ENCODE measurements at places on chromosomes 2 and 18. TPM values are rescaled to one million over a fixed set of nuclear protein-coding genes. Genes with fewer than 3 reads are reported as not detected.

GRCh38 chr2:190815226-190815625 is 65.4 kb upstream of the GLS start:
- DNase-seq: no peak

DNA sequence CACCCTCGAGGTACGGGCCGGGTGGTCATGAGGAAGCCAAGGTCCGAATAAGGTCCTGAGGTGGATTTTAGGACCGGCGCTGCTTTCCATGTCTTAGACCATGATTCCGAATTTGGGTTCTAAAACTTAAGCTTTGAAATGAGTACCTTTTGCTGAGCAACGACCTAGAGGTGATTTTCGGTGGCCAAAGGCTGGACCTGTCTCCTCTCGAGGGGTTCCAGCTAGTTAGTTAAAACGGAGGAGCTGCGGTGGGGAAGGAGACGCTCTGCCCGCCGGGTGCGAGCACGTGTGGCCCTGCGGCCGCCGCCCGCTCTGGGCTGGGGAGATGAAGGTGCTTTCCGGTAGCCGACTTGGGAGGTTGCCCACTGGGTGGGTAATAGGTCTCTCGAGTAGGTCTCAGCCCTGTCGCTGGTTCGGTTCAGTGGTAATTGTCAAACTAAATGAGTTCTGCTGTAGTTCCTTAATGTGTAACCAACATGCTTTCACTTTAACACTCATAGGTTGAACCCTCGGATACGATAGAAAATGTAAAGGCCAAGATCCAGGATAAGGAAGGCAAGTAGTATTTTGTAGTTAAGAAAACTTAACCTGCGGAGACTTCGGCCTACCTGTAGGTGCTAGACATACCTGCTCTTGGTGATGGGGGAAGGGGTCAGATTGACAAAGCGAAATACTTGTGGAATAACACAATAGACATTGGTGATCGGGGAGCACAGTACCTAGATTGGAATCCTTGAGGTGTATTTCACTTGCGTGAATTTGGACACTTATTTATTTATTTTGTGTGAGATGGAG is 572 bp downstream of the RPS27A start:
- DNase-seq: peak; percentile 20

GRCh38 chr2:126946318-126947102 is 47.8 kb downstream of the TEX51 start:
- no peak for DNase-seq

- DNase-seq: no peak
Observed at GRCh38 chr2:172597176-172597842, 41.4 kb downstream of the PDK1 start.

DNA sequence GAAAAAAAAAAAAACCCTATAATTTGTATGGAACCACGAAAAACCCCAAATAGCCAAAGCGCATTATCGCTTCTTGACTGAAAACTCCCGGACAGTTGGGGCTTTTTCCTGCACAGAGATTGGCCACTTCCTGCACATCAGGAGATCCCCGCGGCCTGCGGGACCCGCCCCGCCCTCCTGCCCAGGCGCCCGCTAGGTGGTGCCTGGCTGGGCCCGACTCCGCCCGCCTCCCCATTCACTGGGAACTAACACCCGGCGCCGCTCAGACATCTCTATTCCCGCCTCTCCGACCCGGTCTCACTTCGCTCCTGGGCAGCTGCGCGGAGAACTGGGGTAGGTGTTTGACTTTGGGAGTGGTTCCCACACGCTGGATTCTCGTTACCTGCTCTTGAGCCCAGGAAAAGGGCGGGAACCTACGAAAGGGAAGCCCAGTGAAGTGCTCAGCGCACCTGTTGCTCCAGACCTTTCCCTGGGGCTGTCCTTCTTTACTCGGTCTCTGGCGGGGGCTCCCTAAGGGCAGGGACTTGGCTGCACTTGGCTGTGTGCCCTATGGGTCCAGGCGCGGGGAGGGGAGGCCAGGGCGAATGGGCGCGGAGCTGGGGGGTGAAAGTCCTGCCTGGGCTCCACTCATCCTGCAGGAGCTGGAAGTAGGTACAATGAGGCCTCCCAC is at the start of gene HMSD:
HMSD (plus strand) TSS at position 234 of the 670 bp plus-strand sequence. CDS start 4,155 bp downstream, outside the sequence.
- no peak for DNase-seq

DNA sequence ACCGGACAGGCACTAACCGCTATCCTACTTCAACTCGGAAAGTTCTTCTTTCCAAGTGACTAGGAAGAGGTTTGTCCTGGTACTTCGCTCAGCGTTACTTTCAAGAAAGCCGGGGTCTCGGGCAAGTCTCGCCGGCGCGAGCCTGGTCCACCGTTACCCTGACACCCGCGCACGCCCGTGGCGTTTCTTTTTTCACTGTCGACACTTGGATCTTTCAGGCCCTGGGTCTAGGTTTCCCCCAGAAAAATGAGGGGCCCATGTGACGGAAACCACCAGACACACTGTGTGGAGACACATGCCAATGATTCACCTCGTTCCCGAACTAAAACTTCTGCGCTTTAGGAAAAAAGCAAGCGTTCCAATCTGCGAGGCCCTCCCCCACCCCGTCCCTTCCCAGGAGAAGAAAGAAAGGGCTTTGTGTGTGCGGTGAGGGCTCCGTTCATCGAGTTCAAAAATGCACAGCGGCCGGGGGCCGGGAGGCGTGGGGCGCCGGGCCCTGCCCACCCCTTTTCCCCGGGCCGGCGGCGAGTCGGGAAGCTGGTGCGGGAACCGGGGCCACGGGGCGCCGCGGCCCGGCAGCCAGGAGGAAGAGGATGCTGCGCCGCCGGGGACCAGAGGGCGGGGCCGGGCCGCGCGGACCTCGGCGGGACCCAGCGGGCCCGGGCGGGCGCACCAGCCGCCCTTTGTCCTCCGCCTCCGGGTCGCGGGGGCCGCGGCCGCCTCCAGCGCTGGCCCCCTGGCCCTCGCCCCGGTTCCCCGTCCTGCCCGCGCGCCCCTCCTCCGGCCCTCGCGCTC is 2.6 kb downstream of the ZNF521 start:
- DNase-seq: no peak

DNA sequence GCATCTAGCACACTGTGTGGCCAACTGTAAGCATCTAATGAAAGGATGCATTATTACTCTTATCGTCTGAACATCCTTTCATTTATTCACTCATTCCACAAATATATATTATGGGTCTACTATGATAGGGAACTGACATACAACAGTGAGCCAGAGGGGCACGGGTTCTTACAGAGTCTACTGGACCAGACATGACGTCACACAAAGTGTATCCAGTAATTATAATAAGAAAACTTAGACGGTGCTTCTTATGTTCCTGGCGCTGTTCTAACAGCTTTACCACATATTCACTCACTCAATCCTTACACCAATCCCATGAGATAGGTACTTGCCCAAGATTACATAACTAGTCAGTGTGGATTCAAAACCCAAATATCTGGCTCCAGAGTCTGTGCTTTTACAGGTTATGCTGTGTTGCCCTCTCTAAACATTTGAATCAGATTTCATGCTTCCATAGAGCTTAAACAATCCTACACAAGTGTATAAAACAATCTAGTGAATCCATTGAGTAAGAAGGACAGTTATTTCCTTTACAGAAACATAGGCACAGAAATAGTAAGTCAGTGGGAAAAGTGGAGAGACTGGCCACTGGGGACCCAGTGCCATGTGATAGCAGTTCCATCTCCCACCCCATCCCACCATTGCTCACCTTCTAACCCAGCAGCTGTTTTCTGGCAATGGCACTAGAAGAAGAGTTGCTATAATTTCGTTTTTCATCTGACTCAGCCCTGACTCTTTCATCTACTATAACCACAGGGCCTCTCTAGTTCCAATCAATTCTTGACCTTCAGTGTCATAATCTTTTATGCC is 24.2 kb upstream of the ARL5A start:
- DNase-seq: no peak

DNA sequence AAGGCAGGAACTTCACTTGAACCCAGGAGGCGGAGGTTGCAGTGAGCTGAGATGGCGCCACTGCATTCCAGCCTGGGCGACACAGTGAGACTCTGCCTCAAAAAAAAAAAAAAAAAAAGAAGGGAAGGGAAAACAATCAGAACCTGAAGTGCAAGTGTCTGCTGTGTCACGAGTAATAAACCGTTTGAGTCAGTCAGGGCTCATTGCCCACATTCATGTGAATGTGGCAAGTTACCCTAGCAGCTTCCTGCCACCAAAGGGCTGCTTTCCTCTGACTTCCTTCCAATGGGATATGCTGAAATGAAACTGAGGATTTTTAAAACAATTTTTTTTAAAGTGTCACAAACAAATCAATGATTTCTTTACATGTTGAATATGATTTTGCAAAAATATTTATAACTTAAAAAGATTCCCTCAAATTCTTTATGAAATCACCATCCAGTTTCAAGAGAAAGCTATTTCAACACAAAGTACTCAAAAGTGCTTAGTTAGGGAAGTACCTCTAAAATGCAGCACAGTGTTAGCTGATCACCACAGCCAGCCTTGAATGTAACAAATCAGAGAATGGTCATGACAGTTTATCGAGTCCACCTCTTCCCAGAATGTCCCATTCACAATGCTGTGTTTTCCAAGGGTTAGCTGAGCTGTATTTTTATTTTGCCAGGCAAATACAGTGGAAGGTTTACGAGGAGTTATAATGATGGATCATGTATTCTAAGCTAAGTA is 36.4 kb downstream of the WDSUB1 start:
- peak; percentile 93 for DNase-seq

- no peak for DNase-seq
Observed at GRCh38 chr2:210132239-210132638, 39.0 kb downstream of the KANSL1L start.

GRCh38 chr2:78864205-78864604 is 161.3 kb upstream of the REG3G start:
- DNase-seq: no peak

DNA sequence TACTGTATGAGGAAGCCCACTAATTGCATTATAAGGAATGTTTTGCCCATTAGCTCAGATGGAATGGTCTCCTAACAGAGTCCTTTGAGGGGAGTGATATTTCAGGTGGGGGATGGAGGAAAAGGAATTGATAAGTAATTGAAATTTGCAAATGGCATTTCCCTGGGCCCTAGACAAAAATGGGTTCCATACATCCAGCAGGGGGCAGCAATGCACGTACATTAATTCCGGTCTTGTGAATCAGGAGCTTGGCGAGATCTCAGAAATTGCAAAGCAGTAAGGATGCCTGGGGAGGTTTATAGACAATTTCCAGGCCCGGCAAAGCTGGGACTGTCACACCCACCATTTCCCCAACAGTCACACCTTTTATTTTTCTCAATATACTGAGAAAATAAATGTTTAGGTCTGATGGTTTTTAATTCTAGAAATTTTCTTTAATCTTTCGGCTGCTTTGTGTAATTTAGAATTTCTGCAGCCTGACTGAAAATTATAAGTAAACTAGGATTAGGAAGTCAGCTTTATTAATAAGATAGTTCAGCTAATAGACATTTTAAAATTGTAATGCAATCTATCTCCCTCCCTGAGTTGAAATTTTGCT is 122.8 kb downstream of the LYPD1 start:
- peak; percentile 81 for DNase-seq

FBXO48 gene
- total RNA-seq: 0.83 TPM

ANKRD30B gene
- total RNA-seq: 7.3 TPM

SPR gene
- total RNA-seq: 200 TPM

UCN gene
- total RNA-seq: 6.0 TPM
